ENCODE measurements at places on chromosomes 6 and 20. TPM values are rescaled to one million over a fixed set of nuclear protein-coding genes. Genes with fewer than 3 reads are reported as not detected.

The GSTA3 gene
- 0.32 TPM for total RNA-seq

The FBXL4 gene
- 12.7 TPM for total RNA-seq

The DCDC2 gene
- 0.06 TPM for total RNA-seq

The NRSN1 gene
- not detected for total RNA-seq

The SDCBP2 gene
- total RNA-seq = 8.0 TPM

The APOM gene
- total RNA-seq = 2.3 TPM

The PTCRA gene
- total RNA-seq = not detected

The CGA gene
- 0.53 TPM for total RNA-seq

The CHMP4B gene
- 110 TPM for total RNA-seq

The PRRT1 gene
- total RNA-seq = 0.78 TPM

The LY6G5B gene
- 3.9 TPM for total RNA-seq

The POU5F1 gene
- total RNA-seq = 1.5 TPM

The TREM1 gene
- total RNA-seq = not detected
